ENCODE measurements at places on chromosomes 6 and 20.

DNA sequence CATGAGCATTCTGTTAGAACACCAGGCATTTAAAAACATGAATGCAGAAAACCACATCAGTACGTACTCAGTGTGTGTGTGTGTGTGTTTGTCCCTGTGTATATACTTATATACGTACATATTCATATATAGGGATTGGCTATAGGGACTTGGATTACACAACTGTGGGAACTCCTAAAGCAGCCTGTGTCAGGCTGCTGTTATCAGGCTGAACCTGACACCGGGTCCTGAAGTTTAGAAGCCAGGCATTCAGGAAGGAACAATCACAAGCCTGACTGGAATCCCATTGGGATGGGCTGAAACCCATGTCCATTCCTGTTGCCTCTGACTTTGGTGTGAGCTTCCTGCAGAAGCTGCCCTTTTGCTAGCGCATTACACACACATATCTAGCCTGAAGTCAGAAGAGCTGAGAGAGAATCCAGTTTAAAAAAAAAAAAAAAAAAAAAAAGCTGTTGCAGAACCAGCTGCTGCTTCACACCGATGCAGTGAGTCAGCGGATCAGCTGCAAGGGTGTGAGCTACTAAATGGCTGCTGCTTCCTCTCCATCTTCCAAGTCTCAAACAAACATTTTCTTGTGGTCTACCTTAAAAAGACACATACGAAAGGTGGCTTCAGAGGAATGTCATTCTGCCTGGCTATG, 348.1 kb downstream of the THBS2 start:
- no peaks in the 10 kb centered on the region for H3K36me3 ChIP-seq
- no peak overlapping the region for H3K27ac ChIP-seq
- H3K4me3 ChIP-seq = no peak overlapping the region
- DNase-seq = no peak

- DNase-seq = no peak
- H3K27me3 ChIP-seq = no peaks in the 10 kb centered on the region
- no peak overlapping the region for H3K4me3 ChIP-seq
- H3K36me3 ChIP-seq = no peaks in the 10 kb centered on the region
- H3K27ac ChIP-seq = no peak overlapping the region
Measured at GRCh38 chr6:49855221-49855620, 11.1 kb downstream of the CRISP1 start.

- H3K4me3 ChIP-seq = no peak overlapping the region
- no peak overlapping the region for H3K27ac ChIP-seq
- peak; percentile 46 for DNase-seq
- H3K36me3 ChIP-seq = no peaks in the 10 kb centered on the region
Measured at GRCh38 chr20:53087037-53087777, 115.0 kb downstream of the TSHZ2 start.

GRCh38 chr6:10951675-10952282, 64.9 kb downstream of the SYCP2L start:
- no peaks in the 10 kb centered on the region for H3K27me3 ChIP-seq
- peak overlapping the region; percentile 11 for H3K27ac ChIP-seq
- peak; percentile 70 for DNase-seq
- peaks cover 68% of the 10 kb centered on the region for H3K4me1 ChIP-seq

DNA sequence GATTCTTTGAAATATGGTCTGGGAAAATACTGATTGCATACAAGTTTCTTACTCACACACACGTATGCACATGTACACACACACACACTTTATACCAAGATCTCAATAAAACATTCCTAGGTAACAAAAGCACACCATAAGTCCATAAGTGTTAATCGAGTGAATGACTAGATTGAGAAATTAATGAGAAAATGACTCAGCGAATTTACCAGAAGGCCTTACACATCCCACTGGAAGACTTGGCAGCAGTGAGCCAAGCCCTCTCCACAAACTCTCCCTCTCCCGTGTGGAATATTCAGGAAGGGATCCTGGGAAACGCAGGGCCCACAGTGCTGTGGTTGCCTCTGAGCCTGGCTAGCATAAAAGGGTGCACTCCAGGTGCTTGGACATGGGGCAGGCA, 227.2 kb downstream of the LY86 start:
- peaks cover 17% of the 10 kb centered on the region for H3K4me1 ChIP-seq
- H3K36me3 ChIP-seq = no peaks in the 10 kb centered on the region
- no peak overlapping the region for H3K27ac ChIP-seq
- no peak overlapping the region for H3K4me3 ChIP-seq

DNA sequence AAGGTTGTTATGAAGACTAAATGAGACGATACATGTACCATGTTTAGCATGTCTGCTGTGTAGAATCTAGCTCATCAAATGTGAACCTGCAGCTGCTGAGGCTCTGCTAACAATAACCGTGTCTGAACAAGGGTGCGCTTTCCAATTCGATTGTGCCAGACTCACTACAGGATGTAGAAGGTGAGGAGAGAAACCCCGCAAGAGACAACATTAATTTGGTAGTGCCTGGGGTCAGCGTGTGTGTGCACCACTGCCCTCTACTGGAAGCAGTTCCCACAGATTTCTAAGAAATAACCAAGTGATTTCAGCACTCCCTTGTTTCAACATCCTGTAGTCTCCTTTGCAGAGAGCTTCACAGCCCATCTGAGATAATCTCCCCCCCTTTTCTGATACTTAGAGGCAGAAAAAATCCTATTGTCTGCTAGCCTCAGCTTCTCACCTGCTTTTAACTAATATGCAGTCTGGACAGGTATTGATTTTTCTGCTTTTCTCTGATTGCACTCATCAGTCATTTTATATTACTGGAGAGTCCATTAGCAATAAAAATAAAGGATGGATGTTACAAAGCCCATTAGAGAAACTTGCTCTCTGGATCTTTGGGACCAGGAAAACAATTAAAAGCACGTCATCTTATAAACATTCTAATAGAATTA, 96.7 kb upstream of the BACH2 start:
- no peaks in the 10 kb centered on the region for H3K4me1 ChIP-seq
- no peak overlapping the region for H3K27ac ChIP-seq

DNA sequence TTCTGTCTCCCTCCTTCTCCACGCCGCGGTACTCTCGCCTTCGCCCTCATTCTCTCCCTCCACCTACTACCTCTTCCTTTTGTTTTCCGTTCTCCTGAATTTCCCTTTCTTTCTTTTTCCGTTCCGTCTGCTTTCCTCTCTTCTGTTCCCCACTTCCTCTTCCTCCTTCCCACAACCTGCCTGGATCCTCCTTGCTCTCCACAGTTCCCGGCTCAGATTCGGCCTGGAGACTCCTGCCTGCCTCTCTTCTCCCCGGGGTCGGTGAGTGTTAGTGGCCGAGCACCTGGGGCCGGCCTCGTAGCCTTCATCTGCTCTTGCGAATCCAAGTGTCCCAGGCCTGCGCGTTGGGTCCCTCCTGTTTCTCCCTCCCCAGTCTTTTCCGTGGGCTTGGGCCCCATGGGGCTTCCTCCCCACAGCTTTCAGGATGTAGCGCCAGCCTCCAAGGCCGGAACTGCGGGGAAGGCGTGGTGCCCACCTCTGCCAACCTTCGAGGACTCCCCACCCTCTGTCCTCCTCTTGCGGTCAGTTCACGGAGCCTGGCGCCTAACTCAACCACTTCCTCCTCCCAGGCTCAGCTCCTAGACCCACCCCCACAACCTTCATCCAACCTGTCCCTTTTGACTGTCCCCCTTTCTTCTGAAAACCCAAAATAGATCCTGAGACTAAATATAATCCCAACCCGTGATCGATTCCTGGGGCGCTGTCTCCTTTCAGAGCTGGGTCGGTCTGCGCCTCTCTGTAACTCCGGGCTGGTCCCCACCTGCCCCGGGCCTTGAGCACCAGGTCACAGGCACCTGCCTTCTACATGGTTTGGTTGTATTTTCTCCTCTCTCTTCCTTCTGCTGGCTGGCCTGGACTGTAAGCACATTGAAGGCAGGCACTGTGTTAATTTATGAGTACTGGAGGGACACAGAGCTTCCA, 6.8 kb downstream of the NRN1 start:
- no peak overlapping the region for H3K4me3 ChIP-seq
- peaks cover 92% of the 10 kb centered on the region for H3K27me3 ChIP-seq
- H3K36me3 ChIP-seq = no peaks in the 10 kb centered on the region
- H3K4me1 ChIP-seq = peaks cover 14% of the 10 kb centered on the region

GRCh38 chr6:43773050-43773979, 3.3 kb downstream of the VEGFA start:
- peak overlapping the region; percentile 90 for H3K4me3 ChIP-seq
- H3K27ac ChIP-seq = peak overlapping the region; percentile 86
- peaks cover 25% of the 10 kb centered on the region for H3K36me3 ChIP-seq
- peak; percentile 64 for DNase-seq
- H3K27me3 ChIP-seq = no peaks in the 10 kb centered on the region
- H3K4me1 ChIP-seq = peaks cover 52% of the 10 kb centered on the region

DNA sequence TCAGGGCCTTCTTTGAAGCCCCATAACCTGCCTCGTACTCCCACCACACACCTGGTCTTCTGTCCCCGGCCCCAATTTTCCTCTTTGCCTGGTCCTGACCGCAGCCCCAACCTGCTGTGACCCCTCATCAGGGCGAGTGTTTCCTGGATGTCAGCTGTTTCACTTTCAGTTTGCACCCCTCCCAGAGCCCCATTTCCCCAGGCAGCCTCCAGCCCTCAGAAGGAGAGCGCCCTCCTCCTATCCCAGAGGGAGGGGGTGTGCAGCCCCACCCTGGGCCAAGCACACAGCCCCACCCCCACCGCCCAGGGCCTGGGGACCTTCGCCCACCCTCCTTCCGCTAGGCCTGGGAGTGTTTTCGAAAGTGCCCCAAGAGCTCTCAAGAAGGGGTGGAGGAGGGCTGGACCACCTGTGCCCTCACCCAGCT, 1.5 kb downstream of the BAK1 start:
- peaks cover 23% of the 10 kb centered on the region for H3K36me3 ChIP-seq
- no peak overlapping the region for H3K4me3 ChIP-seq
- no peaks in the 10 kb centered on the region for H3K27me3 ChIP-seq

DNA sequence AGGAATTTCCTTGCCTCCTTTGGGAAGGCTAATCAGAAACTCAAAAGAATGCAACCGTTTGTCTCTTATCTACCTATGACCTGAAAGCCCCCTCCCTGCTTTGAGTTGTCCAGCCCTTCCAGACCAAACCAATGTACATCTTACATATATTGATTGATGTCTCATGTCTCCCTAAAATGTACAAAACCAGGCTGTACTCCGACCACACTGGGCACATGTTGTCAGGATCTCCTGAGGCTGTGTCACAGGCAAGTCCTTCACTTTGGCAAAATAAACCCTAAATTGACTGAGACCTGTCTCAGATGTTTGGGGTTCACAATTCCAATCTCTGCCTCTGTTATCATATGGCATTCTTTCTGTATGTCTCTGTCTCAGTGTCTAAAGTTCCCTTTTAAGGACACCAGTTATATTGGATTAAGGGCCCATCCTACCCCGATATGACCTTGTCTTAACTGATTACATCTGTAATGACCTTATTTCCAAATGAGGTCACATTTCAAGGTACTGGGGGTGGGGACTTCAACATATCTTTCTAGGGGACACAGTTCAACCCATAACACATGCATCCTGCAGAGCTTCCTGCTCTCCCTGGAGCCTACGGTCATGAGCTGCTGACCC, 513.5 kb upstream of the JARID2 start:
- H3K27ac ChIP-seq = no peak overlapping the region
- H3K36me3 ChIP-seq = no peaks in the 10 kb centered on the region
- no peaks in the 10 kb centered on the region for H3K27me3 ChIP-seq
- no peak overlapping the region for H3K4me3 ChIP-seq
- DNase-seq = no peak

DNA sequence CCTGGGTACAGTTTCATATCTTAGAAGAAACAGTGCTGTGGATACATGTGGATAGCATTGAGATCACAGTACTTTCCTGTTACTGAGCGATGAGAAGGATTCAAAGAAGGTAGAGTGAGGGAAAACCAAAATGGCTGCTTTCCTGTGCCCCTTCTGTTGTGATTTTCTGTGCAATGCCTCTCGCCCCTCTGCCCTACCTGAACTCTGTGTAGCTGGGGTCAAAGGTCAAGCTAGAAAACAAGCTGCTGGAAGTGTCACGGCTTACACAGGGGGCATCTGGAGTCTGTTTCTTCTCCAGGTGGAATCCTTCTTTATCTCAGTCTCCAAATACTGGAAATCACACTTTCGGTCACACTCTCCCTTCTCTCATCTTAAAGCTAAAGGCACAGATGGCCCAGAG, 27.0 kb upstream of the CCN6 start:
- peaks cover under 1% of the 10 kb centered on the region for H3K27me3 ChIP-seq
- DNase-seq = no peak
- no peak overlapping the region for H3K4me3 ChIP-seq

DNA sequence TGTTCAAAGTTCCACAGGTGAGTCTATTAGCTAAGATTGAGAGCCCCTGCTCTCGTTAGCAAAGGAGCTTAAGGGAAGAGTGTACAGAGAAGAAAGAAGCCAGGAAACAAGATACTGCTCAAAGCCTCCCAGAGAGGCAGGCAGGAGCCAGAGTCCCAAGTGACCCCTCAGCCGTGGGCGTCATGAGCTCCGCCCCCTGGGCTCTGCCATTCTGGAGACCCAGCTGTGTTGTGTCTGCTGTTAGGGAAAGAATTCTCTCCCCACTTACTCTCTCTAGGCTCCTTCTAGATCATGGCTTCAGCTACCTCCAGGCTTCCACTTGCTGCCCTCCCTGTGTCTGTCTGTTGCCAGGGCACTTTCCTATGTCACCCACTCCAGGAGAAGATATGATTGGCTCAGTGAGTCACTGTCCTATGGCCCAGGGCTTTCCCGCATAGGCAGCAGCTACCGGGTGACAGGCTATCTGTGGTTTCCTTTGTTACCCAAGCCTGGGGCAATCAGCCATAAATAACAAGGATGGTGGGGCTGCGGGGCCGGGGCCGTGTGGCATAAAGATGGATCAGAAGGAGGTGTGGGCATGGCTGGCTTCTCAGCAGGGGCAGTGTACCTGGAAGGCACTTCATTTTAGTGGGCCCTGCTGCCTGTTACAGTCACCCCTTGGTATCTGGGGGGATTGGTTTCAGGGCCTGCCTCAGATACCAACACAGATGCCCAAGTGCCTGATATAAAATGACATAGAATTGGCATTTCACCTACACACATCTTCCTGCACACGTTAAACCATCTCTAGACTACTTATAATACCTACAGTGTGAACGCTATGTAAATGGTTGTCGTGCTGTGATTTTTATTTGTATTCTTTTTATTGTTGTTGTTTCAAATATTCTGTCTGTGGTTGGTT, 118.9 kb downstream of the ARMC2 start:
- no peak overlapping the region for H3K27ac ChIP-seq
- no peak overlapping the region for H3K4me3 ChIP-seq
- H3K27me3 ChIP-seq = no peaks in the 10 kb centered on the region
- DNase-seq = peak; percentile 43

- H3K27me3 ChIP-seq = no peaks in the 10 kb centered on the region
- H3K4me3 ChIP-seq = no peak overlapping the region
- DNase-seq = no peak
Measured at GRCh38 chr6:134680021-134680420, 269.9 kb downstream of the ALDH8A1 start.

GRCh38 chr6:27303613-27304272, 8.3 kb downstream of the POM121L2 start:
- no peak for DNase-seq
- no peak overlapping the region for H3K4me3 ChIP-seq
- no peak overlapping the region for H3K27ac ChIP-seq
- H3K27me3 ChIP-seq = no peaks in the 10 kb centered on the region
- H3K4me1 ChIP-seq = peaks cover 6% of the 10 kb centered on the region
- no peaks in the 10 kb centered on the region for H3K36me3 ChIP-seq
